ENCODE measurements at places on chromosomes 11 and 22.

DNA sequence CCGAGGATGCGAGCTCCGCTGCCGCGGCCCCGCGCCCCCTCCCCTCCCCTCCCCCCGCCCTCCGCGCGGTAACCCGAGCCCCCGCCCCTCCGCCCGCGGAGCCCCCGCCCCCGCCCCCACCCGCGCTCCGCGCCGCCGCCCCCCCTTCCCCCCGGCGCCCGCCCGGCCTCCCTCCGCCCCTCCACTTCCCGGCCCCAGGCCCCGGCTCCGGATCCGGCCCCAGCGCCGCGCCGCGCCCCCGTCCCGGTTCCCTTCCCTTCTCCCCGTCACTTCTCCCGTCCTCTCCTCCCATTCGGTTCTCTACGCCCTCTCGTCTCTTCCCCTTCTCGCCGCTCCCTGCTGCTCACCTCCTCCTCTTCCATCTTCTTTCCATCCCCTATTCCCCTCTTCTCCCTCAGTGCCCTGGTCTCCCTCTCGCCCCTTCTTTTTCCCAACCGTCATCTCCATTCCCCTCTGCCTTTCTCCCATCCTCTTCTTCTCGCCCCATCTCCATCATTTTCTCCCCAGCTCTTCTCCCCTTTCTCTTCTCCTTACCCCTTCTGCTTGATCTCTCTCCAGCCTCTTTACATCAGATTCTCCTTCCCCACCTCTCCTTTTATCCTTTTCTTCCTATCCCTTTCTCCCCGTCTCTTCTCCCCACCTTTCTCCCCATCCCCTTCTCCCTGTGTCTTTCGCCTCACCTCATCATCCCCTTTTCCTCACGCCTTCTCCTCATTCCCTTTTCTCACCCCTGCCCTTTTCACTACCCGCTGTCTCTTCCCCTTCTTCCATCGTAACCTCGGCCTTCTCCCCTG, at the start of gene DCHS1:
DCHS1 (minus strand) TSS at position 20 of the 794 bp plus-strand sequence. CDS start 14,196 bp downstream, outside the sequence.
- DNase-seq: no peak

- DNase-seq: no peak
Measured at GRCh38 chr11:119147604-119148333, 1.1 kb upstream of the ABCG4 start.

DNA sequence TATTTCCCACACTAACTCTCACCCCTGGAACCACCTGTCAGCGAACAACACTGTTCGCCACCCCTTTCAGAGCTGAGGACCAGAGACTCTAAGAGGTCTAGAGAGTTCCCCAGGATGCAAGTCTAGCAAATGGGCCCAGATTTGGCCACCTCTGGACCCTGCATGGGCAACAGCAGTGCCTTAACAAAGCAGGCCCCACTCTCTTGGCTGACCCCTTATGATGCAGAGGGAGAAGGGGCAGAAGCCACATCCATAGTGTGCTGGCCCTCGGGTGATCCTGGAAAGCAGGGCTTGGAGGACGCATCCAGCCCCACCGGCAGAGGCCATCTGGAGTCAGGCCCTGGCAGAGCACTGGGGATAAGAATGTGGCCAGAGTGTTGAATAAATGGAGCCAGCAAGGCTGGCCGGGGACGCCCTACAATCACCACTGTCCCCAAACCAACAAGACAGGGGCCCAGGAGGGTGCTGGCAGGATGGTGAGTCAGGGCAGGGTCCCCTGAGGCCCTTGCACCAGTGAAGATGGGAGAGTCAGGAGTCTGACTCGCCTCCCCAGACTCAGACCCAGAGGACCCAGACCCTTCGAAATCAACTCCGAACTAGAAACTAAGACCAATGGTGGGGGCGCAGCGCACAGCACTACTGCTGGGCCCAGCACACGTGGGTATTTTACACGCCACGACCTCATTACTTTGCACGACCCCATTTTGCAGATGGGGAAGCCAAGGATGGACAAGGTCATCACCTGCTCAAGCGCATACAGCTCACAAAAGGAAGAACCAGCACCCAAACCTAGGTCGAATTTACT, 6.5 kb downstream of the CSNK1E start:
- DNase-seq: no peak

- no peak for DNase-seq
Measured at GRCh38 chr22:44026630-44027511, 2.8 kb downstream of the PARVB start.

DNA sequence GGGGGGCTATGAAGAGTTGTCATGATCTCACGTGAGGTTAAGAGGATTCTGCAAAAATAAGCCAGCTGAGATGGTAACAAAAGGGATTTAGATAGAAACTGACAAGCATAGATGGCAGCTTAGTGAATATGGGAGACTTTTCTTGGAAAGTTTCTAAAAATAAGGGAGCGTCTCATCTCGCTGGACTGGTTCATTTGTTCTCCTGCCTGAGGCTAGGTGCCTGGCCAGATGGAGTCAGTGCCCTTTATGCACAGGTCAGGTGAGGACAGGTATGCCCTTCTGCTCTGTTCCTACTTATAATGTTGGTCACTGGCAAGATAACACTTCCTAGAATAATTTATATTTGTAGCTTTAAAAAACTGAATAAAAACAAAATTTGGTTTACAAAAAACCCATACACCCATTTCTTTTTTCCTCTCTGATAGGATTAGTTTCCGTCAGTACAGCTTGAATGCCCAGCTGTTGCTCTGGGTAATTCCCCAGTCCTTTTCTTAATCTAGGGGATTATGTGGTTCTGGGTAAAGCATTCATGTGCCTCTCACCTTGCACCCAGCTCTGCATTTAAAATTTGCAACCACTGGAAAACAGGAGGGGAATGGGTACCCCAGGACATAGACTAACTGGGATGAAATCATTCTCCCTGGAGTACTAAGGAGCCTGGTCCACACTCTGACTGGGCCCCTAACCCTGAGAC, 90.0 kb downstream of the AMOTL1 start:
- DNase-seq: no peak

DNA sequence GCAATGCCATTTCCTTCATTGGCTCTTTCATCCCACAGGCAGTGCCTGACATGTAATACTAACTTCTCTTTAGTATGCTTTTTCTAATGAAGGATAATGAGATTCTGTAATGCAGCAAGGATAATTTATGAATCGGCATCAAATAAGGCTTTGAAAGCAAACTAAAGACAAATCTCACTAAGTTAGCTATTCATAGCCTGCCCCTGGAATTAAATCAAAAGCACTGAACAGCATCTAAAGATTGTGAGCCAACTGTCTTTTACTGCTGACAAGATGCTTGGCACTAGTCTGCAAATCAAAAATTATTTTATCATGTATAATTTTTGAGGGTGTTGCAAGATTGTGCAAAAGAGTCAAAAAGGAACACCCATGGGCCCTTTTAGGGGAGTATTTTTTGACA, 265.0 kb downstream of the CASP12 start:
- DNase-seq: no peak

- DNase-seq: no peak
Measured at GRCh38 chr11:74460481-74461154, 6.7 kb downstream of the KCNE3 start.

DNA sequence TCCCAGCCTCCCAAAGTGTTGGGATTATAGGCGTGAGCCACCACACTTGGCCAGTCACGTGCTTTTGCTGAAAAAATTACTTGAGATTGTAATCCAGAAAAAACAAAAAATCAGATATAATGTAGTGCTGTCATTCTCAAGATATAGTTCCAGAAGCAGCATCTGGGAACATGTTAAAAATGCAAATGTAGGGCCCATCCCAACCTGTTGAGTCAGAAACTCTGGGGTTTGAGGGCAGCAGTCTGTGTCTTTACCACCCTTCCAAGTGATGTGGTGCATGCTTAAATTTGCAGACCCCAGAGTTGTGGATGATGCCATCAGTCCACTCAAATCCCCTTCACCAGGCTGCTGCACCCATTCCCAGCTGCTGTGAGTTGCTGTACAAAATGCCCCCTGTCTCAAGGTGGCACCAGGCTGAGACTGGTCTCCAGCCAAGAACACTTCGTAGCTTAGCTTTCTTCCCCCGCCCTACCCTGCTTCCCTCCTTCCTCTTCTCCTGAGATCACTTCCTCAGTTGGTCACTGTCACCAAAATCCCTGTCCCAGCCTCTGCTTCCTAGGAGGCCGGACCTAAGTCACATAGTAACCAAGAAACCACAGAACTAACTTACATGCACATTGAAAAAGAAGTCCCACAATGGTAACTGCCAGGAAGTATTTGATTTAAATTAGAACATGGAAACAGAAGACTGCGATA, 18.2 kb upstream of the ARRB1 start:
- DNase-seq: no peak

- DNase-seq: no peak
Measured at GRCh38 chr22:40043081-40043480, 48.3 kb downstream of the FAM83F start.

GRCh38 chr11:76768088-76768908, 14.9 kb upstream of the TSKU start:
- DNase-seq: no peak

- DNase-seq: no peak
Measured at GRCh38 chr11:115845872-115846271, 341.7 kb upstream of the CADM1 start.

DNA sequence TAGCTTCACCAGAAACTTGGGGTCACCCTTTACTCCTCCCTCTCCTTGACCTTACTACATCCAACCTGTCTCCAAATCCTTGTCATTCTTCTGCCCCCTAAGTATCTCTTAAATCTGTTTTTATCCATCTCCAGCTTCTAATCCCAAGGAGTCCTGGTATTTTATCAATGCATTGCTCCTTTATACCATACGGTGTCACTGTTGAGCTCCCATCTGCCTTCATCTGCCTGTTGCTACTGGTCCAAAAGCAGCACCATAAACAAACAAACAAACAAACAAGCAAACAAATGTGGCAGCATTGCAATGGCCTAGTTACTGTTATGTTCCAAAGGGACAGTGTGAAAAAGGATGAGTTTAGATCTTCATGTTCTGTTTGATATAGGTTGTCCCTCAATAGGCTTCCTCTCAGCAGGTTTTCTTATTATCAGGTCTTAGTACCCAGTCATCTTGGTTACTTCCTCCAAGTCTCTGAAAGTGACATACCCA, 34.2 kb downstream of the DNHD1 start:
- no peak for DNase-seq

- no peak for DNase-seq
Measured at GRCh38 chr22:28962042-28962554, 78.7 kb downstream of the ZNRF3 start.

DNA sequence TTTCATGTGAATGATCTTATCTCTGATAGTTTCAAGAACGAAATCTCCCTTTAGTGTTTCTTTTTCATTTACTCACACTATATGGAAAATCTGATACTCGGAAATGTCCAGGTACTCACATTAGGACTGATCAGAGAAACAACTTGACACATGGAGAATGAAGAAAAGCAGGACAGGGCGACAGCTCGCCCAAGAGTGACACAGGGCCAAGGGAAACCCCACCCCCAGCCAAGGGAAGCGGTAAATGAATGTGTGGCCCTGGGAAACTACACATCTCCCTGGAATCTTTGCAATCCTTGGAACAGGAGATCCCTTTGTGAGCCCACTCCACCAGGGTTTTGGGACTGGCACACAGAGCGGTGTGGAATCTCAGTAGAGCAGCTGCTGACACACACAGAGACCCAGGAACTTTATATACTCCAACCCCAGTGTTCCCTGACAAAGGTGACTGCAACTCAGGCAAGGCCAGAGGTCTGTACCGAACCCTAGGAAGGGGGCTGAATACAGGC, 303.7 kb upstream of the ARHGAP42 start:
- no peak for DNase-seq

GRCh38 chr11:18383388-18384156, 10.8 kb upstream of the LDHA start:
- no peak for DNase-seq

DNA sequence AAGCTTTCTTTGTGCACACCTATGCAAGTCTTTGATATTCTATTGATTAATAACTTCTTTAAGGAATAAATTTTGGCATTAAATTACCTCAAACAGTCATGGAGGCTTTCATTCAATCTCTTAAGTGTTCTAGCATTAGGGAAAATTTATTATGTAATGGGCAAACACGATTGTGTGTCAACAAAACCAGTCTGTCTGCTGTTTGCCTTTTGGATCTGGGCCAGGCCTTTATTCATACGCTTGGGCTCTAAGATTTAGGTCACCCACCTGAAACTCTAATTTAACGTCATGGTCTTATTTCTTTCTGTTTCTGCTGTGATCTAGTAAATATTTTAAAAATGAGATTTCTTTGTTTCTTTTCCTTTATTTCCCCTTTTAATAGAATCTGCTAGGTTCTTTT, 1270.6 kb downstream of the LRRC4C start:
- no peak for DNase-seq

- DNase-seq: no peak
Measured at GRCh38 chr22:28718044-28718443, 23.6 kb downstream of the CHEK2 start.

GRCh38 chr11:103384652-103385051, 275.4 kb downstream of the DYNC2H1 start:
- no peak for DNase-seq

- no peak for DNase-seq
Measured at GRCh38 chr11:98725471-98725870, 295.3 kb upstream of the CNTN5 start.

DNA sequence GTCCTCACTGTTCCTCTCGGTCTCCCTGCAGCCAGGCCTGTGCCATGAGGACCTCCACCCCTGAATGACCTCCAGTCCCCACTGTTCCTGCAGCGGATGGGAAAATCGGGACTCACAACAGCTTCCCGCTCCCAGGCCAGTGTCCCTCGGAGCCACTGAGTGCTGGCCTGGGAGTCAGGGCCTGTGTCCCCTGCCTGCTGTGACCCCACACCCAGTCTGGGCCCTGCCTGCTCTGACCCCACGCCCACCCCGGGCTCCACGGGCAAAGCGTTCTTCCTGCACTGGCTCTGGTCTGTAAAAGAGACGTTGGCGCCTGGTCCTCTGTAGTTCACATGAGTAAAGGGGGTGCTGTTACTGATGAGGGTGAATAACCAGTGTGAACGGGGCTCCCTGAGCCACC, 73.0 kb upstream of the SHISAL1 start:
- no peak for DNase-seq

DNA sequence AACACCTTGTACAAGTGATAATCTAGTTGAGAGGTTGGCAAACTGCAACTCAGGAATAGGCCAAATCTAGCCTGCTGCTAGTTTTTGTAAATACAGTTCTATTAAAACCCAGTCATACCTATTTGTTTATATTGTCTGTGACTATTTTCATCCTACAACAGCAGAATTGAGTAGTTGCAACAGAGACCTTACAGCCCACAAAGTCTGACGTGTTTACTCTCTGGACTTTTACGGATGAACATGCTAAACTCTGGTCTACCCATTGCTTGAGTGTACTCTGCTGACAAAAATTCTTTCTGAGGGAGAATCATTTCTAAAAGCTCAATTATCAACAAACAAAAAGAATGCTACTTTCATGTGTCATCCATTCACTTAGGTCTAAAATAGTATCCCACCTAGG, 287.0 kb downstream of the DYNC2H1 start:
- no peak for DNase-seq

- DNase-seq: no peak
Measured at GRCh38 chr22:42472671-42473070, 40.5 kb upstream of the NFAM1 start.

GRCh38 chr11:131947511-131947910, 577.1 kb downstream of the NTM start:
- DNase-seq: no peak

GRCh38 chr11:69148806-69149205, 6.9 kb upstream of the SMIM38 start:
- no peak for DNase-seq

All from cortex of kidney (tissue), 1 donor.